ENCODE measurements at places on chromosomes 4 and X.

DNA sequence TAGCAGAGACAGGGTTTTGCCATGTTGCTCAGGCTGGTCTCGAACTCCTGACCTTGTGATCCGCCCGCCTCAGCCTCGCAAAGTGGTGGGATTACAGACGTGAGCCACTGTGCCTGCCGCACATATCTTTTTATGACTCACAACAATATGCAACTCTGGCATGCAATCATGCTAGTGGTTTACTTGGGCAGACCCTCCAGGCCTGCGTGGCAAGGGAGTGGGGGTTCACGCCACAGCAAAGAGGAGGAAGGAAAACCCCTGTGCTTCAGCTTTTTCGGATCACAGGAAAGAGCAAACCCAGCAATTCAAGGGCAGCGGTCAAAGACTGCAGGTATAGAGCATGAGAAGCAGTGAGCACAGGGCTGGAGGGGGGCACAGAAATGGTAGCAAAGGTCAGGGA lies 48.3 kb upstream of the CD99 start:
- DNase-seq = no peak

- DNase-seq = no peak
These were observed 273.8 kb downstream of the GASK1B start for GRCh38 chr4:157898836-157899605.

DNA sequence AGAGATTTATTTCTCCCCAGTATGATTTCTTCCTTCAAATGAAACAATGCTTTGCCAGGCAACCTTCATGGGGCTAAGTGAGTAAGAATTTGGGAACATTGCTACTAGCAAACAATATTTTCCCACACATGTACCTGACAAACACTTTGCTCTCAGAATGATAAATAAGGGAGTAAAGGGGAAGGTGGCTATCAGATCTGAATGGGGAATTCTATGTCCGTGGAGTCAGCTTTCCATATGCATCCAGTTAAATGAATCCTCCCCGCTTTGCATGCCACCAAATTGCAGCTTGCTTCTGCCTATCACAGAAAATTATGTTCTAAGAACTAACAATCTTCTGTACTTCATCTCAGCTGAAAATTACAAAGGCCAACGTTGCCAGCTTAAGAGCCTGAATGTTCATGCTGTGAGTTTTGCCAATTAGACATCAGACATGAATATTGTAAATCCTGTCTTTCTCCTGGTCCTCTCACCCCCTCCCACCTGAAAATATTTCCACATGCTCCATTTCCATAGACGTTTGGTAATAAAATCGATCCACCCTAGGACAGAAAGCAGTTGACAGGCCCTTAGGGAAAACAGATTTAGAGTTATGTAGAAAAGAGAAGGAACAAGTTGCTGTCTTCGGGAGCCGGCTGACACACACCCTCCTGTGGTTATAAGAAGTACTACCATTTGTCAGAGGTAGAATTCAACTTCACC lies 6.3 kb downstream of the MEPE start:
- DNase-seq = no peak

GRCh38 chr4:56874166-56874565 lies 33.5 kb upstream of the REST start:
- DNase-seq = no peak

DNA sequence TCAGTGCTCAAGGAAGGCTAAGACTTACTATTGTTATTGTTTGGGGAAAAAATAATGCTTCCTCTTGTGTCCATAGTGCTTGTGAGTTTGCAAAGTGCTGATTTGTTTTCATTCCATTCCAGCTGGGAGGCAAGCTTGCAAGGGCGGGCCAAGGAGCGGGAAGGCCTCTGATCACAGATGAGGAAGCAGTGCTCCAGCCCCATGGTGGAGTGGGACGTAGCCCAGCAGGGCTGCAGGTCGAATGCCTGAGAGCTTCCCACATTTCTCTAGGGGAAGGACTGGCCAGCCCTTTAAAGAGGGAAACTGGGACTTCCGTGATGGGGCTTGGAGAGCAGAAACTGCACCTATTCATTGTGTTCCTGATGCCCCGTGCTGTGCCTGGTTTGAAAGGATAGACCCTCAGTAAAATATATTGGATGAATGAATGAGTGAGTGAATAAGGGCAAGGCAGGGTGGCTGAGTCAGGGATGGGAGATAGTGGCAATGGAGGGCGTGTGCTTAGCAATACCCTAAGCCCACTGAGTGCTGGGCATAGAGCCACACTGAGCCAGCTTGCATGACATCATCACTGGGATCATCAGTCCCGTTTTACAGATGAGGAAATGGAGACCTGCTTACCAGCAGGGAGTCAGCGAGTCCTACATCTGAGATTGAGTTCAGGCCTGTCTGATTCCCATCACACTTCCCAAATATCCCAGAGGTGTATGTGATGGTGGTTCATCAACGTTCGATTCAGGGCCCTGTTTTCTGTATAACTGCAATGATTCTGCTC lies 17.9 kb upstream of the NSG1 start:
- no peak for DNase-seq

DNA sequence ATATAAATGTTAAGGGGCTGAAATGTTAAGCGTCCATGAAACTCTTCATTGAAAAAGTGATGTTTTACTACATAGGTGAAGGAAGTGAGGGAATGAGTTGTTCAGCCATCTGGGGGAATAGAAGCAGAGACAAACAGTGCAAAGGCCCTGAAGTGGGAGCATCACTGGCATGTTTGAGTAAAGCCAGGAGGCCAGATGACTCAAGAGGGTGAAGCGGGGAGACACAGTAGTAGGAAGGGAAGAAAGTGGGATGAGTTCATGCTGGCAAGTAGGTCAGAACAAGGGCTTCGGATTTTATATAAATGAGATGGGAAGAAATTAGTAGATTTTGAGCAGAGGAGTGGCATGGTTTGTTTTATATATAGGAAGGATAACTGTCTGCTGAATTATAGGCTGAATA lies 112.5 kb upstream of the MAP9 start:
- DNase-seq = no peak

Data from fibroblast of skin of left biceps (primary cell).